ENCODE measurements at places on chromosomes 11 and 22.
A peak's percentile ranks its signal among the peaks of the same experiment; 100 is the strongest.

DNA sequence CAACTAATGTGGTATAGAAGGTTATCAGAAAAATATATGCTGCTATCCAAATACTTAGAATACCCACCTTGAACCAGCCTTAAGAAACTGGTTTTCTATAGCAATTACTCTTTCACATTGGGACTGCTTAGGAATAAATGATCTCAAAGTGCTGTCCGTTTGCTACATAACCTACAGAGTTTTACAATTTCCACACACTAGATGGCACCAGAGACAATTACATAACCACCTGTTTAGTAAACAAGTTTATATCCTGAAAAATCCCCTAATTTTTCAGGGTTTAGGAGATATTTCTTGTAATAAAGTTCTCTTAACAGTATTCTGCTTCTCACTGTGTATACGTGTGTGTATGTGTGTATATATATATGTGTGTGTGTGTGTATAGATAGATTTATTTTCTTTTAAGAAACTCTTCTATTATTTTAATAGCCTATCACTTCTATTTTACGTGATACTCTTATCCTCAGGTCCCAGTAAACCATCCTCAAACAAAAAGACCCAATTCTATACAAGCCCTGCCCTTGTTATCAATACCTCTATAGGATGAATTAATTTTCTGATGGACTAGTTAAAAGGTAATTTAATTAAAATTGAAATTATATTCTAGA is 6.7 kb upstream of the OR5I1 start:
- peak; percentile 17 for DNase-seq

DNA sequence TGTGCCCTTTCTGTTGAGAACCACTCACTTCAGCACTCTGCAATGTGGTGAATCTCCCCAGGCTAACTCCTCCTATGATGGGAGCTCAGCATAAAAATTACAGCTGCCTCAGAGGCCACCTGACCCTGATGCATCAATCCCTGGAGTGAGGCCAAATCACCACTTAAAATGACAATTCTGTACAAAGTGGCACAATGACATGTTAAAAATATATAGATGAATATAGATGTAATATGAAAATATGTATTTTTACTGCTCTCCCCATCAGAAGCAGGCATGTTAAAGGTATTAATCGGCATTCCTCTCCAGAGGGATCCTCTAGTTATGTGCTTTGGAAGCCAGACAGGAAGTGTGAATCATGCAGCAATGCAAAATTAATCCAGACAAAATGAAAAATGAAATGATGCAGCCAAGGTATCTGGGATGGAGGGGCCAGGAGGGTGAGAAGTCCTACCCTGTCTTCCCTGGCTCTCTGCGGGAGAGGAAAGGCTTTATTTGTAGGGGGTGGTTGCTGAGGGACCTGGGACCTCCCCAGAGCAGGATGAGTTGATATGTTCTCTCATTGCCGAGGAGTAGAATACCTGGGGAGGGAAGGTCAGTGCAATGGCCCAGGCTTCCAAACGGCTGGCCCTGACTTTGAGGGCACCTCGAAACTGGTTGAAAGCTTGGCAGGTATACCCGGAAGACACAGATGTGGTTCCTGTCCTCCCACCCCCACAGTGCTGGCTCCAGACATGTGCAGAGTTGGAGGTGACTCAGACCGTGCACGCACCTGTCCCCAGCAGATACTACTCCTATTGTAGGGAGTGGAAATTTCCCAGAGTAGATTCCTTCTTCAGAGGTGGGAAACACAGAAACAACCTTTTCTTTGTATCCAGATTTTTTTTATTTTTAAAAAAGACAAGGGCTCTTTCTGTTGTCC is 347.9 kb upstream of the NCAM1 start:
- DNase-seq = no peak

DNA sequence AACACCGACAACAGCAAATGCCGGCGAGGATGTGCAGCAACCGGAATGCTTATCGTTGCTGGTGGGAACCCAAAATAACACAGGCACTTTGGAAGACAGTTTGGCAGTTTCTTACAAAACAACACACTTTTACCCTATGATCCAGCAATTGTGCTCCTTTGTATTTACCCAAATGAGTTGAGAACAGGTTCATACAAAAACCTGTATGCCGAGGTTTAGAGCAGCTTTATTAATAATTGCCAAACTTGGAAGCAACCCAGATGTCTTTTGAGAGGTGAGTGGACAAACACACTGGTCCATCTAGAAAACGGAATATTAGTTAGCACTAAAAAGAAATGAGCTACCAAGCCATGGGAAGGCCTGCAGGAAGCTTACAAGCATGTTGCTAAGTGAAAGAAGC is 118.9 kb downstream of the CTTN start:
- no peak for DNase-seq

- DNase-seq = peak; percentile 33
Measured at GRCh38 chr22:41687901-41688364, 734 bp downstream of the SNU13 start.

DNA sequence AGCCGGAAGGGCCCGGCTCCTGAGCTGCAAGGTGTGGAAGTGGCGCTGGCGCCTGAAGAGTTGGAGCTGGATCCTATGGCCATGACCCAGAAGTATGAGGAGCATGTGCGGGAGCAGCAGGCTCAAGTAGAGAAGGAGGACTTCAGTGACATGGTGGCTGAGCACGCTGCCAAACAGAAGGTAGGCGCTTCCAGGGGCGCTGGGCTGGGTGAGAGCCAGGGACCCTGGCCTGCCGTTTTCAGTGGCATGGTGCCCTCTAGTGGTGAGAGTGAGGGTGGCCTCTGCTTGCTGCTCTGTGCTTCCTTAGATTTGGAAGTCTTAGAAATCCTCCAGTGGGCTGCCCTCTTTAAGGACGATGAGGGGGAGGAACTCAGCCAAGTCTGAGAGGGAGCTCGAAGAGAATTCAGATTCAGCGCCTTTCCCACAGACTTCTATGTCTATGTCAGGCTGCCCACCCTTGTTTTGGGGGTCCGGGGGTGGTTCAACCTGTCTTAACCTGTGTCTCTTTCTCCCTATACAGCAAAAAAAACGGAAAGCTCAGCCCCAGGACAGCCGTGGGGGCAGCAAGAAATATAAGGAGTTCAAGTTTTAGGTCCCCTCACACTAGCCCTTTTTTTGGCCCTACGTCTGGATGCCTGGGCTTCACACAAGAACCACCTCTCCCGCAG is 1.8 kb upstream of the PACS1 start:
- peak; percentile 44 for DNase-seq

DNA sequence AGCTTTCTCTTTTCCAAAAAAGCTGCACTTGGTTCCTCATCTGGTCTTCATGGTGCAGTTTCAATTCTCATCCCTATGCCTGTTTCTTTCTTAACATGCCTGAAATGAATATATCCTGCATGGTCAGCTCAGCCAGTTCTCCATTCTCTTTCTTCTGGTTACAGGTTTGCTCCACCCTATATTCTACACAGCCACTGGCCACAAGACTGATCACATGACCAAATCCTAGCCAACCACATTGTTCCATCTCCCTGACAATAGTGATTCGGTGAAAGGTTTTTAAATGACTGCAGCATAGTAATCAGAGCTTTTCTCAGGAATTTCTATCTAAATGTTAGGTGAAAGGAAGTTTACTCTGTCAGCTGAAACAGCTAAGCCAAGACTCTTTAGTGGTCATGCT is 891.4 kb downstream of the METTL15 start:
- no peak for DNase-seq

GRCh38 chr11:130452940-130453339 is 4.5 kb downstream of the ADAMTS15 start:
- no peak for DNase-seq

DNA sequence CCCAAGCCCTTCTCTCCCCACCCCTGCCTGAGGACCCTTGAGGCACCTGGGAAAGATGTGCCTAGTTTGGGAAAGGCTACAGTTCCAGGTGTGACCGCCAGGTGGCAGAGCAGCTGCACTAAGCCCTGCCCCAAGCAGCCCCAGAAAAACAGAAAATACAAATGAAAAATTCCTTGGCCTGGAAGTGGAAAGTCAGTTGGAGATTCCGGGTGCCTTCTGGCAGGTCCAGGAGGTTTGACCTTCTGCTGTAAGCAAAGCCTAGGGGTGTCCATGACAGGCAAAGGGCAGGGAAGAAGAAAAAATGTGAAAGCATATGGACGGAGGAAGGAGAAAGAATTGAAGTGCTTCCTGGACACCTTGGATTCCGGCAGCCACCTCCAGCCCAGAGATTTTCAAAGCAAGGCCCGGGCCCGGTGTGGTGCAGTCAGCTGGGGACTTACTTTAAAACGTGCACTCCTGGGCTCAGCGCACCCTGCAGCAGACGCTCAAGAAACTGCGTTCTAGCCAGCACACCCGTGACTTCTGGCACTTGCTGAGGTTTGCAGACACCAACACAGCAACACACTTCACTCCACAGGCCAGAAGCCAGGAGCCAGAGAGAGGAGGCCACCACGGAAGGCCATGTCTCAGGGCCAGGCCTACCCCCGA is 37.3 kb upstream of the SLC22A12 start:
- no peak for DNase-seq

DNA sequence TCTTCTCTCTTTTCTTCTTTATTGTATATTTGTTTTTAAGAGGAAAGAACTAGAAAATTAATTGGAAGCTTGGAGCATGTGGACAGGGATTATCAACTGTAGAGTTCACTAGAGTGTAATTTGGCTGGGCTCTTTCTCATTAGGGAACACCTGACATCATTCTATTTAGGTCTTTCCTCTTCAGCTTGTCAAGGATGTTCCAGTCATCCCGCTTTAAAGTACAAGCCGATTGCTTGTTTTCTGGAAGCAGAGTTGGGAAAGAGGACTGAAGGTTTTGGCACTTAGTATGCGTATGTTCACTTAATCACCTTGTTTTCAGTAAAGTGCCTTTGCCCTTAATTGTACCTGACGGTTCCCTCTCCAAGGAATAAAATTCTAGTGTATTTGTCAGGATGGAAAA is 111.6 kb downstream of the WNT11 start:
- no peak for DNase-seq

- DNase-seq = no peak
Measured at GRCh38 chr22:45491841-45492240, 10.8 kb upstream of the FBLN1 start.

GRCh38 chr11:30358536-30358935 is 35.6 kb downstream of the ARL14EP start:
- no peak for DNase-seq

DNA sequence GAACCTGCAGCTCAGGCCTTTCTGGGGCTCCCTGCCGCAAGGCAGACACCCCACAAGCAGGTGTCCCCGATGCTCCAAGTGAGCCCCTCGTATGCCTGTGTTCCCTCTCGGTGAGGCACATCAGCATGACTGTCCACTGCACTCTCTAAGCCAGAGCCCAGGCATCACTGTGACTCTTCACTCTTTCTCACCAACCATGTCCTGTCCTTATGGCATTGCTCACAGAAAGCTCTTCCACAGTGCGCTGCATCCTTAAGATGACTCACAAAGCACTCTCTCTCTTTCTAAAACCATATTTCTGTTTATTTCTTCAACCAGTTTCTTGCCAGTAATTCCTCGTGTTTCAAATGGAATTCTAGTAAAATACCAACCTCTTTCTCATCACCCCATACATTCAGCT is 18.1 kb downstream of the GAB4 start:
- no peak for DNase-seq

DNA sequence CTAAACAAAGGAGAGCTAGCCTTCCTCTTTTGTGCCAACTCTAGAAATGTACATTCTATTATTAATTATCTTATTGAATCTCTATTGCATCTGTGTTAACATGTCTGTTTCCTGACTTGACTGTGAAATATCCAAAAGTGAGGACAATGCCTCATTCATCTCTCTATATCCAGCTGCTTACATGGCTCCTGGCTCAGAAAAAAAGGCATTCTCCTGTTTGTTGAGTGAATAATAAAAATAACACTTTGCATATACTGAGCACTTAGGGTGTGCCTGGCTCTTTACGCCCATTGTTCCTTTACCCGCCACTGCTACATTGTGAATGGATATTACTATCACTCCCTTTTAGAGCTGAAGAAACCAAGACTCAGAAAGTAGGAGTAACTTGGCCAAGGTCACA is 19.9 kb downstream of the NRXN2 start:
- no peak for DNase-seq

DNA sequence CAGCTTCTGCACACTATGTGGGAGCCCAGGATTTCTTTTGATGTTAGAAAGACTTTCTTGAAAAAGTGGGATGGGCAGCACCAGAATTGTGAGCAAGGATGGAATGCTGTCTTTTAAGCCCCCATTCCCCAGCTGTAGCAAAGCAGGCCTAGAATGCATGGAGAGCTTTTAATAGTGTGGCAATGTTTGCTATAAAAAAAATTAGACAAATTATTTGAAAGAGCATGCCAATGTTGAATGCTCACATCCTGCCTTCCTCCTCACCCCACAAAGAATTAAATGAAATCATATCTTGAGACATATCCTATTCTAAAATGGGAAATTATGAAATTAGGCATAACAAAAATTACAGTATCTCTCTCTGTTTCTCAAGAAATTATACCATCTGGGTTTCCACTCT is 154.7 kb downstream of the C11orf91 start:
- no peak for DNase-seq

DNA sequence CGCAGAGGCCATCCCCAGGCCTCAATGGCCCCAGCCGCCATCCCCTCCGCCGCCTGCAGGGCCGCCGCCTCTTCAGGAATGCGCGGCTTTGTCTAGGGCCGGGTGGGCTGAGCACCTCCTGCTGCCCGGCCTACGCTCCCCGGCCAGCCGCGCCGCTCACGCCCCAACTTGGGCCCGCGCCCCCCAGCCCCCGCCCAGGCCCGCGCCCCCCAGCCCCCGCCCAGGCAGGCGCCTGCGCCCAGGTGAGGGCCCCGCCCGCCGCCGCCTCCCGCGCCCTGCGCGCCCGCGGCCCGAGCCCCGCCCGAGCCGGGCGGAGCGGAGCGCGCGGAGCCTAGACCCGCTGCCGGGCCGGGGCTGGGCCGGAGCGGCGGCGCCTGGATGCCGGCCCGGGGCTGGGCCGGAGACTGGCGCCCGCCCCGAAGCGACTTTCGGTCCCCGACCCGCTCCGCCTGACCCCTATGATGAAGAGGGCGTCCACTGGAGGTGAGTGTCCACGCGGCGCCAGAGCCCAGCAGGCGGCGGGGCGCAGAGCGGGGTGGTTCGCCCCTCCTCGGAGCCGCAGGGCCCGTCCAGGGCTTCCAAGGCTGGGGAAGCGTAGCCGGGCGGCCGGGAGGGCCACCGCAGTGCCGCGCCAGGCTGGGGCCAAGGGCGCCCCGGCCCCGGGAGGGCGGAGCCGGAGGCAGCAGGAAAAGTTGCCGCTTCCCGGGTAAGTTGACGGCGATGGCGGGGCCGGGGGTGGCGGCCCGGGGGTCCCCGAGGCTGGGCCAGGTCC is 34.3 kb upstream of the PRODH start:
- DNase-seq = peak; percentile 30

DNA sequence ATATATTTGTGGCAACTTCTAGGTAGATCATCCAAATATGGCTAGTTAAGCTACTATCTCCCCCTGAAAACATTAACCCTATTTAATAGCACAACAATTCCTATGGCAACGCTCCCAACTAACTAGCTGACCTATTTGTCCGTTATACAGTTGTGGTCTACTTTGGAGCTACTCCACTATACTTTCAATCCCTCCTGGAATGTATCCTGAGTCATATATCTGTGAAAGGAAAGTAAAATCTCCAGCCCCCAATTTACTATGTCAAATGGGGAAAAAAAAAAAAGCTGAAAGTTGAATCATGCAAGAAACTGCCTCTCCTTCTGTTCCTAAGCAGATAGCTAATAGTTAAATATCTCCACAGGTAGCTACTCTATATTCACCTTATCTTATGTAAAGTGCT is 128.5 kb downstream of the CD44 start:
- DNase-seq = no peak

Data from NCI-H2171 (cell line).